ENCODE measurements at places on chromosomes 1 and 21.

DNA sequence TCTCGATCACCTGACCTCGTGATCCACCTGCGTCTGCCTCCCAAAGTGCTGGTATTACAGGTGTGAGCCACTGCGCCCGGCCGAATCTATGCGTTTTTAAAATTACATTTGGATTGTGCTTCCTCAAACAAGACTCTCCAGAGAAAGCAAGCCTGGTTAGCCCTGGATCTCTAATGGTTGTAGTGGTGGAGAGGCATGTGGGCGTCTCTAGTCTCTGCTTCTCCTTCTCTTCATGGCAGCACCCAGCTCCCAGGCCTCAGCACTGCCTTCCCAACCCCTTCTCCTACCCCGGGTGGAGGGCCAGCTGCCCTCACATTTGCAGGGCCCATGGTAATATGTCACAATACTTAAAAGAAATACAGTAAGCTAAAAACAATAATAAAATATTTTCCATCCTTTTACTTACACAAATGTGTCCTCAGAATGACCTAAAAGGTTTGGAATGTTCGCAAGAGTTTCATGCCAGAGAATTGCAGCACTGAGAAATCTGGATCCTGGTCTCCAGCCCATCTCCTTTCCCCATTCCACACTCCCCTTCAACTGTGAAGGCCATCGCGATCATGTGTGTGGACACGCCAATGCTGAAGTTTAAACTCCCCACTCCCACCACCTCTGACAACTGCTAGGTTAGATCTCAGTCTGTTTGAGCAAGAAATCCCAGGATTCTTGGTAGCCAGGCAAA is 7.0 kb downstream of the OR14I1 start:
- DNase-seq = no peak

GRCh38 chr1:106189780-106190179 is 866.7 kb upstream of the PRMT6 start:
- DNase-seq = no peak

DNA sequence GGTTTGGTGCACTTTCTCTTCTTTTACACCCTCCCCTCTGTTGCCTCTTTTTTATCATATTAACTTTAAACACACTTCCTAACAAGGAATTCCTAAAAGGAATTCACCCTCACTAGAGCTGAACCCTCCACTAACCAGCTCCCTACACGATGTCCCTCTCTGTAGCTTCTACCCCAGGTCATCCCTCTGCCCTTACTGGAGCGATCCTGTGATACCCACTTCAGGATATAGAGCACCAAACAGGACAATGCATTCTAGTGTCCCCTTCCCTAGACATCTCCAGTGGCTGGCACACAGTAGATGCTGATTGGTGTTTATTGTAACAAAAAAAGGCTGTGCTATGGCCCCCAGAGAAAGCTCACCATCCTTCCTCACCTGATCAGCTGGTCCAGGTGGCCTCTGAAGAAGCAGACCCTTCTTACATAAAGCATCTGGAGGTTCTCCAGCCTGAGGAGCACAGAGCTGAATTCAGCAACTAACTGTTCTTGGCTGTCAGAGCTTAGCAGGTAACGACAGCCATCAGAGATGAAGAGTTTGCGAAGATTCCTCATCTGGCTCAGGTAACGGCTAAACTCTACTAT is 1.4 kb downstream of the PRAMEF18 start:
- no peak for DNase-seq

GRCh38 chr1:228016653-228017355 is 10.0 kb downstream of the WNT3A start:
- no peak for DNase-seq

GRCh38 chr1:818618-819291 is 105.0 kb upstream of the SAMD11 start:
- no peak for DNase-seq

DNA sequence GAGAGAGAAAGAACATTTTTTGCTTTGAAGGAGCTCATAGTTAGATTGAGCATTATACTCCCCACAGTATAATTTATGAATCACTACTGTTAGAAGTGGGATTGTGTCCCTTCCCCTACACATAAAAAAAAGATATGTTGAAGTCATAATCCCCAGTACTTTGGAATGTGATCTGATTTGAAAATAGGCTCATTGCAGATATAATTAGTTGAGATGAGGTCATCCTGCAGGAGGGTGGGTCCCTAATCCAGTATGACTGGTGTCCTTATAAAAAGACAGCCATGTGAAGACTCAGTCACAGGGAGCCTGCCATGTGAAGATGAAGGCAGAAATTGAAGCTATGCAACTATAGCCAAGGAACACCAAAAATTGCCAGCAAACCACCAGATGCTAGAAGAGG is 76.4 kb downstream of the TGFB2 start:
- DNase-seq = no peak
